Stimulated activated CD4-positive, alpha-beta T cell treated with anti-CD3 and anti-CD28 coated beads, Interleukin-1b, Interleukin-23, amount 100 ng/mL, for 1 hour (primary cell): ENCODE measurements at places on chromosomes 5 and 9.

DNA sequence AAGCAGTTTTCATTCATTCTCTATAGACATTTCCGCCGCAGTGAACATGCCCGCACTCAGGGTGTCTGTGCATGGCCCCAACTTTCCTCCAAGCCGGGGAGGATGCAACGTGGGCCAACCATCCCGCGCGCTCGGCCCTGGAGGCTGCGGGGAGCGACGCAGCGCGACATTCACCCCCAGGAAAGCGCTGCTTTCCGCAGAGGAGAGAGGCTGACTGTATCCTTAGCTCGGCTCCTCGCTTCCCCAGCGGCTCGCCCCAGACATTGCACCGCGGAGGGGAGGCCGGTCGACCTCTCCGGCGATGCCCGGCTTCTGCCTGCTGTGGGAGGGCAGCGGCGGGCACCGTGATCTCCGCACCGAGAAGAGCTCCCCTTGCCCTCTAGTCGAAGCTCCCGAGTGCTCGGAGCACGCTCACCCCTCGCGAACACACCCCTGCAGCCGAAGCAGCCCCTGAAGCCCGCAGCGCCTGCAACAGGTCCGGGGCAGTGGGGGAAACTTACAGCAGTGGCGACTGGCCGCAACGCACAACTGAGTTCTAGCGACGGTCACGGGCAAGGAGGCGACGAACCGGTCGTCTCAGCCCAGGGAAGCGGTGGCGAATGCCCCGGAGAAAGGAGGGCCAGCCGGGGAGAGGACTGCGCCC lies 600 bp downstream of the ENC1 start:
- DNase-seq: no peak

- DNase-seq: no peak
Measured at GRCh38 chr5:95623706-95624105, 3.8 kb downstream of the GPR150 start.

GRCh38 chr5:146873186-146873917 lies 5.2 kb downstream of the PPP2R2B start:
- DNase-seq: no peak

- no peak for DNase-seq
Measured at GRCh38 chr9:127209948-127210640, 54.5 kb upstream of the GARNL3 start.

DNA sequence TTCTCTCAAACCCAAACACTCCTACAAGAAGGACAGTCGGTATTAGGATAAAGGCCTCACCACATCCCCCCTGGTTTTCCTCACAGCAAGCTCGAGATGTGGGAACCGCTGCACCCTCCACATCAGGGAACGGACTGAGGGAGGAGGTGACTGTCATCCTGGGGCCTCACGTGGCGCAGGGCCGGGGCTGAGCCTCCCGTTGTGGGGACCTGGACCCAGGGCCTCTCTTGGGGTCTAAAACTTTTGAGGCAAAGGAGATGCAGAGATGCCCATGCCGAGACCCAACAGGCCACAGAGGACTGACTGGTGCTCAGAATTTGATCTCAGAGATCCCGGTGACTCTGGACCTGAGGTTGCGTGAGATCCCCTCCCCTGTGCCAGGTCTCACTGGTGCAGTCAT lies 72.7 kb downstream of the MRPL36 start:
- DNase-seq: no peak

- no peak for DNase-seq
Measured at GRCh38 chr5:38764937-38765391, 80.8 kb upstream of the OSMR start.

- no peak for DNase-seq
Measured at GRCh38 chr5:158642879-158643278, 456.8 kb downstream of the EBF1 start.

- DNase-seq: no peak
Measured at GRCh38 chr5:7897014-7897600, 28.2 kb downstream of the MTRR start.
